ENCODE measurements at places on chromosomes 16 and 17.

- DNase-seq: no peak
These were observed 42.1 kb downstream of the IKZF3 start for GRCh38 chr17:39822051-39822451.

GRCh38 chr17:40779181-40779909 is 3.0 kb downstream of the KRT27 start:
- DNase-seq: peak; percentile 1

GRCh38 chr16:866252-866896 is 65.8 kb upstream of the GNG13 start:
- DNase-seq: no peak

DNA sequence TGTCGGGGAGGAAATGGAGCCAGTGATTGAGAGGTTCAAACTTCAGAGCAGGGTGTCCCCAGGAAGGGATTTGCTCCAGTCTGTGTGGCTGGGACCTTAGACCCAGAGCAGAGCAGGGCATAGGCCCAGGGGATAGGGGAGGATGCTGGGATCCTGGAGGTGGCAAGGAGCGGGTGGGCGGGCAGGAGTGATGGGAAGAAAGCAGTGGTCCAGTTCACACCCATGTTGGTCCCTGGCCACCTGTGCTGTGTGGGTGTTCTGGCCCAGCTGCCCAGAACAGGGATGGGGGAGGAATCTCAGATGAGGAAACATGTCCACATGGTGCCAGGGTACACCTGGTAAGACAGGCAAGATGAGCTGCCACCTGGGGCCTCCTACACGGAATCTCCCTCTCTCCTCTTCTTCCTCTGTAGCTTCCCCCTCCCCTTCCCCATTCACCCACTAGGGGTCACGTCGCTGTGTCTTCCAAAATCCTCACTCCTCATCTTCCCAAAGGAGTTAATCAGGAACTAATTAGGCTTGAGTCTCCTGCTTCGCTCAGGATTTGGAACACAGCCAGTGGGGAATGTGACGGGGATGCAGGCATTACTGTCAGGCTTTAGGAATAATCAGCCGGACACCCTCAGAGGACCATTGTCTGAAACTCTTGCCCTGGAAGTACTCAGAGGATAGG is 2.3 kb downstream of the BEAN1 start:
- no peak for DNase-seq

GRCh38 chr16:50839920-50840729 is 98.2 kb downstream of the CYLD start:
- no peak for DNase-seq

DNA sequence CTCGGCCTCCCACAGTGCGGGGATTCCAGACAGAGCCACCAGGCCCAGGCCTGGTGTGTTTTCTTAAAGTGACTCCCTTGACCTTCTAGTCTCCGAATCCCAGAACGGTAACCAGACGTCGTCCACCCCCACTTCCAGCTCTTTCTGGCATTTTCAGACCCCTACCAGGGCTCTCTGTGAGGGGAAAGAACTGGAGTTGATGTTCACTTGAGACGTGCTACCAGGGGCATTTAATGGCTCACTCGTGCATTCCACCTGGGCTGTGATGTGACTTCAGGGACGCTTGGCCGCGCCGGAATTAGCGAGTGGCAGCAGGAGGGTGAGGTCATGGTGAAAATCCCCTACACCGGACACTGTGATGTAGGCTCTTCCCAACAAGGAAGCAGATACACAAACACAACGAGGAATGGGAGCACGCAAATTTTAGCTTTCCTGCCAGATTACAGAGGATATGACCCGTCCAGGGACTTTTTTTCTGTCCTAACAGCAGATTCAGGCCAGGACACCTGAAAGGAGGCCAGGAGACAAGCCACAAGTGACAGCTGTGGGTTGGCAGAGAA is 1.1 kb upstream of the GNA13 start:
- DNase-seq: no peak

DNA sequence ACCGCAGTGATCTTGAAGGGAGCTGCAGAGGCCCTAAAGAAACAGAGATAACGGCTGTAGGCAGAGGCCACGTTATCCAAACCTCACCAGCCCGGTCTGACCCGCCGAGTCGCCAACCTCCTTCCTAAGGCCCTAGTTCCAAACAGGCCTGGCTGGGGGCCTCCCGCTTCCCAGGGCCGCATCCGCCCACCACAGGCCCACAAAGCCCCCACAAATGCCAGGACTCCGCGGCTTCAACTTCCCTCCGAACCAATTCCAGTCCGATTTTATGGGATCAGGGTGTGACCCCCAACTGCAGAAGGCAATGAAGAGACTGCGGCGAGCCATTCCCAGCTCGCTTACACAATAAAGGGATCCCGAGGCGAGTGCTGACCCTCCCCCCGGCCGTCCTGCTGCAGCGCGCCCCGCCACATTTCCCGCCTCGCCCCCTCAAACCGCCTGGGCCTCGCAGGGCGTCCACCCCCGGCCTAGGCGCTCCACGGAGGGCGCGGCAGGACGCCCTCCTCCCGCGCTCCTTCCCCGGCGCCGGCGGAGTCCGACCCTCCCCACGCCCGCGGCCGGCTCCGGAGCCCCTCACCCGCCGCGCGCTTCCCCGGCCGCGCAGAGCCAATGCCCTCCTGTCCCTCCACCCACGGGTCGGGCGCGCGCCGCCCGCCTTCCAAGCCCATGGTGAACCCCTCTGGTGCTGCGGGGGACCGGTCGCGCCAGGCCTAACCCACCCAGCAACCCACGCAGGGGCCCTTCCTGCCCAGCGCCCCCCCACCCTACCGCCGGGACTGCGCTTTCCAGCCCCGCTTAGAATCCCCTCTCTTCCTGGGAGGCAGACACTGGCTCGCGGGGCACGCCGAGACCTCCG is 926 bp downstream of the MYH10 start:
- peak; percentile 14 for DNase-seq

DNA sequence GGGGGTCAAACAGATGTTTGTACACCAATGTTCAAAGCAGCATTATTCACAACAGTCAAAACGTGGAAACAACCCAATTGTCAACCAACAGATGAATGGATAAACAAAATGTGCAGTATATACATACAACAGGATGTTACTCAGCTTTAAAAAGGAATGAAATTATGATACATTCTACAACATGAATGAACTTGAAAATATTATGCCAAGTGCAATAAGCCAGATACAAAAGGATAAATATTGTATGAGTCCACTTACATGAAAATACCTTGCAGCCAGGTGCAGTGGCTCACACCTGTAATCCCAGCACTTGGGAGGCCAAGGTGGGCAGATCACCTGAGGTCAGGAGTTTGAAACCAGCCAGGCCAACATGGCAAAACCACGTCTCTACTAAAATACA is 39.9 kb downstream of the UBE2G1 start:
- DNase-seq: no peak

DNA sequence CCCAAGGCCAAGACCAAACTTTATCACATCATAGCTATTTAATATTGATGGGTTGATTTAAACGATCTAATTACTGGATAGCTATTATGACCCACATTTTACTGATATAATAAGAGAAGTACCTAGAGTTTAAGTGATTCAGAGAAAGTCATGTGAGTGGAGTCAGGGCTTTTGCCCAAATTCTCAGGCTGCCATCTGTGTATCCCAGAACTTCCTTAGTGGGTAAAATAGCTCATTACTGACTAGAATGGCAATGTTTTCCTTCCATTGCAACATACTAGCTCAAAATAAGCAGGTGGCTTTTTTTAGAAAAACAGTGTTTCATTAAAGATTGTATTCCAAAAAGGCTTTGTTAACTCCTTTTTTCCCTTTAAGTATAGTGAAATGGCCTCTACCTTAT is 113.9 kb upstream of the MAF start:
- no peak for DNase-seq

All from CD4-positive, alpha-beta T cell (primary cell).